Renal pelvis (tissue), 12 donors: ENCODE measurements at places on chromosomes 7 and 10.

DNA sequence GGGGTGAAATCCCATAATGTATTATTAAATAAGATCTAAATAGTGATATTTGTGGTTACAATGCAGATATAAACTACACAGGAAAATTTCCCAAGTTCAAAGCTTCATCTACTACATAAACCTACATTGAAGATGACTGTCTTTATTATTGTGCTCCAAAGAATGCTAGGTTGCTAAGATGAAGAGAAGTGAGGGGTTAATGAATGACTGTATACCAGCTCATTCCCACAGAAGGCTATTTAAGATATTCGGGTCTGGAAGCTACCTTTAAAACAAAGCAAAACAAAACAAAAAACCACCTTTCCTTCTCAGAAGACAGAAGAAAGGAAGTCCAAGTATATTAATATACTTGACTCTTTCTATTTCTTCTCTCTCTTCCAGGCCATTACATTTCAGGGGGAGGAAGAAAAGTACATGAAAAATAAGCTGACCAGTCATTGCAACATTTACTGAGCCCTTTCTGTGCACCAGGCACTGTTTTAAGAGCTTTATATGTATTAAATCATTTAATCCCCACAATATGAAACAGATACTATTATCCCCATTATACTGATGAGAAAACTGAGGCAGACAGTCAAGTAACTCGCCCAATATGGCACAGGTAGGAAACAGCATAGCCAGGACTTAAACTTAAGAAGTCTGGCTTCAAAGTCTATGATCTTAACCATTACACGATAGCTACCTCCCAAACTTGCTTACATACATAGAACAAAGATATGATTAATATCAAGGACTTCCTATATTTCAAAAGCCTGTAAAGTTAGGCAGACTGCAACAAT lies 48.1 kb downstream of the TNPO3 start:
- no peak for DNase-seq

GRCh38 chr7:92058040-92058439 lies 76.2 kb downstream of the CYP51A1 start:
- DNase-seq, result no peak

DNA sequence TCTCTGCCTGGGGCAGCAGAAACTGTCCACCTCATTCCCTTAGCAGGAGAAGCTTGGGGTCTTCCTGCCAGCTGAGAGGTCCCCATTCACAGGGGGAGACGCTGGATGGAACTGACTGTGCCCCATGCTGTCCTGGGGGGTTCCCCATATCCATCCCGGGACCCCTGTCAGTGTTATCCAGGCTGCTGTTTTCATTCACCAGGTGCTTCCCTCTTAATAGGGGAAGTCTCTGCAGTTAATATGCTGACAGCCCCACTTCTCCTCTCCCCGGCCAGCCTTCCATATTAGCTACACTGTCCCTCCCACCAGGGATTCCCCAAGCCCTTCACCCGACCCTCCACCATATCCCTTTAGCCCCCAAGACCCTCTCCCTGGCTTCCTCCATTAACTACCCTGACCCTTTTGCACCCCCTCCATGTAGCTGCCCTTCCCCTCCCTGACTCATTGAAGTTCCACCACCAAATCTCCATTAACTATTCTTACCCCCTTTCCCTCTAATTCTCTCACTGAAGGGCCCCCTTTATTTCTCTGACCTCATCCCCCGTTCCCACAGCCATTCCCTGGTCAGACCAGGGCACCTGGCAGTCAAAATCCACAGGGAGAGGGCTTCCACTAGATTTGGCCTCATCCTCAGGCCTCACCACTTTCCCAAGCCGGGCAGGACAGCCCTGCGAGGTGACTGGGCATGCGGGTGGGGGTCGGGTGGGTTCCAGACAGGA lies 92.0 kb upstream of the PAX2 start:
- DNase-seq, result no peak

GRCh38 chr10:4316161-4316810 lies 509.7 kb upstream of the AKR1E2 start:
- DNase-seq, result no peak

DNA sequence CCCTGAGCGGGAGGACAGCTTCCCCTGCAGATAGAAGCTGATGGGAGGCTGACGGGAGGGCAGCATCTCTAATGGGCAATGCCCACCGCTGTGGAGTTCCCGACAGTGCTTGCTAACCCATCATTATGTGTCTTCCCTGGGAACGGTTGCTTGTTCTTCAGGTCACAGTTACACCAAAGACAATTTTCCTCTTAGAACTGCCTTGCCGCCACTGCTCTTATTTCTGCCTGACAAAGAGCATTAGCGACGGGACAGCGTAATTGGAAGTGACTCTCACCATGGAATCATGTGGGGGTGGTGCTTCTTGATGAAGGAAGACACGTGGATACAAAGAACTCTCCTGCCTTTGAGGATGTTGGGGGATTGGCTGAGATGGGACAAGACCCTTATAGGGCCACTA lies 81.3 kb upstream of the NPS start:
- DNase-seq, result no peak

DNA sequence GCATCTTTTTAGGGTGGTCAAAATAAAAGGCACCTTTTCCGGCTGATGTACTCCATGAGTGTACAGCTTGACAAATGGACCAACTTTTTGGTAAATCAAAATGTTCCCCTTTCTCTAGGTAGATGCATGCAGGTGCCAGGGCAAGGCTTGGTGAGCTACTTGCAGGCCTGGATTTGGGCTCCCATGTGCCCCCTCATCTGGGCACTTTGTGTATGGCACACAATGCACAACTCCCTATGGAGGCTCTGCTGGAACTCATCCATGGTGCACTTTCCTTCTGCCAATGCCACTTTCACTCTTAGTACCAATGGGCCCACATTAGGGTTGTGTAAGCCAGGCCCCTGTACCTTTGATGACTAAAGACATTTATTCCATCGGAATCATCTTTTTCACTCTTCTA lies 300.8 kb downstream of the SDHAF3 start:
- DNase-seq, result no peak

DNA sequence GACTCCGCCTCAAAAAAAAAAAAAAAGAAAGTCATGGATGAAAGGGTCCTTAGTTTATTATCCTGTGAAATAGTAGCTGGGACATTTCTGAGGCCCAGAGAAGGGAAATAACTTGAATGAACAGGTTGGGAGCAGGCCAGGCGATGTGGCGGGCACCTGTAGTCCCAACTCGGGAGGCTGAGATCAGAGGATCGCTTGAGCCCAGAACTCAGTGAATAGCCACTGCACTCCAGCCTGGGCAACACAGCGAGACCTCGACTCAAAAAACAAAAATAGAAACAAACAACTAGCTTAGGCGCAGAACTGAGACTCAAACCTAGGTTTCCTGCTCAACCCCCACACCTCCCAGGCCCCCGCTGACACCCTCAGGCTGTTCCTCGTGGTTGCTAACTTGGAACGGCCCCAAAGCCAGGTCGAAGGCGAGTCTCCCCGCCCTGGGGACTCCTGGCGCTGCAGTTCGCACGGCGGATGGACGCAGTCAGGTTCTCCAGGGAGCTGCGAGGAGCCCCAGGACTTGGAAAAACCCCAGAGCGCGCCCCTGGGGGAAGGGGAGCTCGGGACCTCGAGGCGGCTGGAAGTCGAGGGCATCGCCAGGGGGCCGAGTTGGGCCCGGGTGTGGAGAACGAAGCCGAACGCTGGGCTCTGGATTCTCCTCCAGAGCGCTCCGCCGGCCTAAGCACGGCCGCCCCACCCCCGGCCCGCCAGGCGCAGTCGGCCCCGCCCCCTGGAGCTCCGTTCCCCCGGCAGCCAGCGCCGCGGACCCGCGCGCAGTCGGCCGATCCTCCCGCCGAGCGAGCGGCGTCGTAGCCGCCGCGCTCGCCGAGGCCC lies at the start of gene STOX1:
TSS of gene STOX1 (plus strand) at position 768 of the 828 bp plus-strand sequence. CDS start 93 bp downstream, outside the sequence.
- peak; percentile 71 for DNase-seq

DNA sequence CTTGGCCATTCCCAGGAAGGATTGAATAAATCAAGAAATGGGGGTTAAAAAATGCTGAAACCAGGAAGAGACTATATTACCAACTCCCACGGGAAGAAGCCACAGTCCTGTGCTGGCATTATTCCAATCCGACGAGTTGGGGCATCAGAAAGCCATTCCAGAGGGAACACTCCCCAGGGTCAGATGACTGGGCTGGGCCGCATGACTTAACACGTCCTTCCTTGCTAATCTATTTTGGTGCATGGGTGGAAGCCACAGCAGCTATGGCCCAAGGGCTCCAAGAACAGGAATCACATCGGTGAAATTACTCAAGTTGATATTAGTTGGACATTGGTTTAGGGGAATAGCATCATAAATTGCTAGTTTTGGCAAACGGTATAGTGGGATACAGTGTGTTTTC lies 592.9 kb upstream of the NRP1 start:
- no peak for DNase-seq

DNA sequence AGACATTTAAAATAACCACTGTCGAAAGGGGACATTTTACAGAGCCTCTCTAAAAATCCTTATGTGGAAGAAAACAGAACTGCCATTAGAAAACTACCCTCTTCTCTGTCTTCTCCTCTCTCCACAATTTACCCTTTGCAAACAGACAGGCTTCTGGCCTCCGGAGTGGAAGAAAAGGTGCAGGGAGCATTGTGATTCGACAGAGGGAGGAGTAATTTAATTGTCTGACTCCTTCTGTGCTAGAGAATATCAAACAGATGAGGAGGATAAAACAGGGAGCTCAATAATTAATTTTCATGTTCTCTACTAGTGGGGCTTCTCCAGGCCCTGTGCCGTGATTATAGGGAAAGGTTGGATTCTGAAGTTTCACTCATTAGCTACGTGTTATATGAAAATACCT lies 615.5 kb upstream of the MKI67 start:
- DNase-seq, result no peak

- DNase-seq, result no peak
Measured at GRCh38 chr7:101744588-101744987, 72.8 kb upstream of the CUX1 start.

- no peak for DNase-seq
Measured at GRCh38 chr7:149846436-149847046, 8.4 kb downstream of the ZNF862 start.

GRCh38 chr7:71389976-71390375 lies 258.0 kb downstream of the GALNT17 start:
- DNase-seq, result no peak

GRCh38 chr7:43546231-43546630 lies 36.7 kb upstream of the STK17A start:
- no peak for DNase-seq

DNA sequence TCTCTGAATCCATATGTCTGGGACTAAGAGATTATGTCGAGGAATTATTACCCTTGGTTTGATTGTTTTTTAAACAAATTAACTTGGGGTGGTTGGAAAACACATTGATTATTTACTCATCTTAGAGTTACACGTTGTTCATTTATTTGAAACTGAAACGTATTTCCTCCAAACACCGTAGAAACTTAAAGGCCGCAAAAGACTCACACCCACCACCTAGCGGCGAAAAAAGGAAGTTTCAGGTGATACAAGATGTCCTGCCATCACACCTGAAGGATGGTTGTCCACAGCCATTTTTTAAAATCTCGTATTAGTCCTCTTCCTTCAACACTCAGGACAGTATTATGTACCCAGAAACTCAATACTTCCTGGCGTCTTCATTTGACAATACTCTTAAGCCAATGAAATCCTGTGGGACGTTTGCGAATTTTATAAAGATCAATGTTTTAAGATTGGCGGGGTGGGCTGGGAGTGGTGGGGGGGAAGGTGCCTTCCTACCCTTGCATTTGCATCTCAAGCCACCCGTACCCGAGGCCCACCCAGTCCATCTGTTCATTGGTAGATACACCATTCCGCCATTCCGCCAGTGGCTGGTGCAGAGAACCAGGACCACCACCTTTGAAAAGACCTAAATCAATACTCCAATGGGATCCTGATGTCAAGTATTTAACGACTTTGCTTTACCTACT lies 1.4 kb upstream of the LCOR start:
- DNase-seq, result peak; percentile 81

- peak; percentile 35 for DNase-seq
Measured at GRCh38 chr10:114043532-114044246, at the start of gene ADRB1. Gene ADRB1 (plus strand): TSS chr10:114043866. CDS start chr10:114044133, 267 bp downstream.

- DNase-seq, result no peak
Measured at GRCh38 chr7:909358-910329, 33.3 kb downstream of the GET4 start.

DNA sequence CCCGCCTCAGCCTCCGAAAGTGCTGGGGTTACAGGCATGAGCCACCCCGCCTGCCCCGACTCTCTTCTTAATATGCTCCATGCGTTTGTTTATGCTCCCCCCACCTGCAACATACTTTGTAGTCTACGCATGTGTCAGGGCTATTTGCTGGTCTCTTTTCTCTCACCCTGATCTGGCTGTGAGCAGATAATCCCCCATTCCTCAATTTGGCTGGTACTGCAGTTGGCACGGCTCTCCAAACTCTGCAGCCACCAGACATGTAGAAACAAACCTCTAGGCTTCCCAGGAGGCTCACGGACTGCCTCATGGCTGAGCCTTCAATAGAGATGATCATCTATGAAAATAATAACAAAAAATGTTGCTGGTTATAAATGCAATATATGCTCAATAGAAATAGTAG lies 540.3 kb upstream of the GALNT17 start:
- no peak for DNase-seq

DNA sequence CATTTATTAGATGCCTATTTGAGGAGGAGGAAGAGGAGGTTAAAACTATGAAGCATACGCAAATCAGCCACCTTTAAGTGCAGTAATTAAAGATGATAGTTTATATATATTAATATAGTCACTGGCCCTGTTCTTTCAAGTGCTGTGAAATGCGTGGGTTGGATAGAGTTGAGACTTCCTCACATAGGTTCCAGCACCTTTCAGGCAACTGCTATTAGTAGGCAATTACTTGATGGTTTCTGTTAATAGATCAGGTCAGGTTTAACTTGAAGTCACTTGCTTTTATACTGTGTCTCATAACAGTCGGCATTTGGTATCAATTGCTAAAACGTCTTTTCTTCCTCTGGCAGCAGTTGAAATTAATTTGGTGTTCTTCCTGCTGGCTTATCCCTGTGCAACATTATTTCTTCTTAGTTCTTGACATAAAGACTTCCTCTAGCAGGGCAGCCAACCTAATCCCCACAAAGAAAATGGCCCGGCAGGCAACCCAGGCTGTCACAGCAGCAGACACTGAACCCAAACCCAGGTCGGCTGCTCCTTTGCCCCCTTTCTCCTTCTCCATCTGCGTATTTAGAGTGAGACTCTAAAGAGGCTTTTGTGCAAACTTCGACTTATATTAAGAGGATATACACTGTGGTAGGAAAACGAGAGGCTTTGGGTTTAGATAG lies 35.3 kb upstream of the BET1 start:
- DNase-seq, result no peak

GRCh38 chr7:5774790-5775189 lies 6.7 kb downstream of the RNF216 start:
- DNase-seq, result no peak

DNA sequence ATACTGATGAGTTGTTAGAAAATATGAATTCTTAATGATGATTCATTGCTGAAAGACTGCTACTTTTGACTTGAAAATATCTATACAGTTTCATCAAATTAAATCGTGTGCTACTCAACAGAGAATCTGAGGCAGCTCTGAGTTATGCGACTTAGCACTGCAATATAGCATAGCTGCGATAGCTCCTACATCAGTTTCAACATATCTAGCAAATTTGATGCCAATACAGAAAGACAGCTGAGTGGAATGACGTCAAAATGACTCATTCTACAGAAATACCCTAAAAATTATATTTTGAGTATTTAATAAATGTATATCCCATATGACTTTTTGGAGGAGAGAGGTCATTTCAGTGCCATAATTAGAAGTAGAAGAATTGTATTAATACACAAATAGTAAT lies 1.1 kb upstream of the TARP start:
- DNase-seq, result no peak

- DNase-seq, result no peak
Measured at GRCh38 chr7:98872328-98872924, 2.6 kb upstream of the TMEM130 start.

GRCh38 chr7:94062372-94062771 lies 58.2 kb upstream of the BET1 start:
- DNase-seq, result no peak
